ENCODE measurements at places on chromosomes 1 and 21.

DNA sequence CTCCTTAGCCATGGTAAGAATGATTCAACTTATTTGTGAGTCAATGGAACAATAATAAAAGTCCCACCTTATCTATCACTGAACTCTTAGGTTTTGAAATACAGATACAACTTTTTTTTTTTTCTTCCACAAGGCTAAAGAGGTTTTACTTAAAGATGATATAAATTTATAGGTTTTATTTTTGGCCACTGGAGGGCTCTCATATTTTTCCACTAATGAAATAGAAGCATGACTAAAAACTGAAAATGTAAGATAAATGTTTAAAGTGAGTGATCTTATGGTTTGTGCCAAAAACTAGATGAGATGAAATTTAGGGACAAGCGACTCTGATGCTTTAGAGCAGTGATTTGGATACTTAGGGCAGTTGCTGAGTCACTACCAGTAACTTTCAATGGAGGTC, 499.0 kb downstream of the NUF2 start:
- DNase-seq = no peak

- DNase-seq = no peak
Measured at GRCh38 chr1:7878027-7878426, 25.2 kb upstream of the UTS2 start.

- no peak for DNase-seq
Measured at GRCh38 chr1:107803579-107803978, 161.4 kb downstream of the VAV3 start.

DNA sequence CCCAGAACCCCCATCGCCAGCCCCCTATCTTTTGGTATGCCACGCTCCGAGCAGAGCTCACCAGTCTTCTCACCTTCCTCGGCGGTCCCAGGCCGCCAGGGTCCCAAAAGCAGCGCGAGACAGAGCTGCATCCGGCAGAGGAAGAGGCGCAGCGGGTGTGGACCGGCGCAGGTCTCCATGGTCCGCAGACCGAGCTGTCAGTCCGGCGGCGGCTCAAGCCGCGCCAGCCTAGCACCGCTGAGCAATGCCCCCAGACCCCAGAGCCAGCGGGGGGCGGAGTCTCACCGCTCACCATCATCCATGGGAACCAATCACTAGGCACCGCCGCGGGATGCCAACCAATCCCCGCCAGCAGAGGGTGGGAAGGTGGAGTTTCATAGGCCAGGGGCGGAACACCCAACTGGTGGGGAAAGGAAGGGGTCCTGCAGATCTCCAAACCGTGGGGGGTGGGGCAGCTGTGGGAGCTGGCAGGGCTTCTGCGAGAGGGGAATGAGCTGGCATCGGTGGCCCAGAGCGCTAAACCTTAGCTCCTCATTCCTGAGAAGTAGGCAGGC, at the start of gene EPHA10:
EPHA10 (minus strand) TSS at position 233 of the 554 bp plus-strand sequence; CDS start at position 179, 54 bp downstream.
- DNase-seq = peak; percentile 91

DNA sequence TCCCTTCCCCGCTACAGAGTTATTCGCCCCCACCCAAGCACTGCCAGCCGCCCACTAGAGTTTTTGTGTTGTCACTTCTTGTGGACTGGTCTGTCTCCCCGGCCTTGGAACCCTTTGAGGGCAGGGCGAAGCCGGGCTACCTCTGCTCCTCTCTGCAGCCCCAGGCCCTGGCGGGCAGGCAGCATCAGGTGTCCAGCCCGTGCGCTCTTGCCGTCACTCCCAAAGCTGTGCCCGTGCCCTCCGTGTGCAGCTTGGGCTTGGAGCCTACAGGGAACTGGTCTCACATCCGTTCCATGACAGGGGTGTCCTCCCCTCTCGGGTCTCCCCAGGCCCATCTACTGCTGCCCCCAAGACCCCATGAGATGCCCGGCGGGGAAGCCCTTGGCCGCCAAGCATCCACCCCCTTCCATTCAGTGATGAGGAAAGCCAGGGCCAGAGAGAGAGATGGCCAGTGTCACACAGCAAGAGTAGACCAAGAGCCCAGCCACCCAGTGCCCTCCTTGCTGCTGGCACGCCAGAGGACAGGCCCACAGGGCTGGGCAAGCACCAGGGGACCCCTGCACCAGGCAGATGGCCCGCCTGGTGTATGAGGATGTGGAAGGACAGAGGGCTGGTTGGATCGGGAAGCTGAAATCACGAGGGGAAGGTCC, 15.3 kb upstream of the LDLRAP1 start:
- DNase-seq = no peak

- no peak for DNase-seq
Measured at GRCh38 chr1:185351734-185352466, 34.9 kb upstream of the IVNS1ABP start.

DNA sequence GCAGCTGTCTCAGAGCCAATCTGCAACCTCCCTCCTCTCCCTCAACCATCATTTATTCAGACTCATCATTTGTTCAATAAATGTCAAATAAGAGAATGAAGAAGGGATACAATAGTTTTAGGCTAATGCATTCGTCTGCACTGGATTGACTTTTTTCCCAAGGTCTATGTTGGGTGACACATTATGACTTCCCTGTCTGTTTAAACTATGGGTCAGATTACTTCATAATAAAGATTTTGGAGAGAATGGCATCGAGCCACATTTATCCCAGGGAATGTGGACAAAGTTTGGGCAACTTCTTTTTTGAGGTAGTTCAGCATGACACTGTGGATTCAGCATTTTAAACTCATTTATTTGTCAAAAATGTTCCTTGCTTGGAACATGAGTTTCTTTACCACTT, 107.4 kb upstream of the ADGRL2 start:
- no peak for DNase-seq

- no peak for DNase-seq
Measured at GRCh38 chr1:224666078-224666477, 50.0 kb downstream of the CNIH3 start.

DNA sequence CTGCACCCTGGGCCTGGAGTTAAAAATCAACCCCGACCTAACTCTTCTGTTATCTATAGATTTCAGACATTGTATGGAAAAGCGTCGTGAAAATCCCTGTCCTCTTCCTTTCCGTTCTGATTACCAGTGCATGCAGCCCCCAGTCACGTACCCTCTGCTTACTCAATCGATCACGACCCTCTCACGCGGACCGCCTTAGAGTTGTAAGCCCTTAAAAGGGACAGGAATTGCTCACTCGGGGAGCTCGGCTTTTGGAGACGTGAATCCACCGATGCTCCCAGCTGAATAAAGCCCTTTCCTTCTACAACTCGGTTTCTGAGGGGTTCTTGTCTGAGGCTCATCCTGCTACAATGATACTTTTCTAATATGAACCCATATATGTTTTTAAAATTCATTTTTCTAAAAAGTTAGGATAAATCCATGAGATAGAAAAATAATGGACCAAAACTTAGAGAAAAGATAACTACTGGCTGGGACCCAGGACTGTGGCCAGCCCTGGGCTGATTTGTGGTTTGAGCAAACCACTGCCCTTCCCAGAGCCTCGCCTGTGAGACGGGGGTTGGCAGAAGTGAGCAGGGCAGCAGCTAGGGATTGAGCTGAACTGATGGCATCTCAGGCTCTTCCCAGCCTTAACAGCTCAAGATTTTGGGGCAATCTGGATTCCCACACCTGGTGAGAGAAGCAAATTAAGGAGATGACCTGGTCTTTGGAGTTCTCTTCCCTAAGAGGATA, 5.0 kb downstream of the UQCRHL start:
- DNase-seq = no peak

DNA sequence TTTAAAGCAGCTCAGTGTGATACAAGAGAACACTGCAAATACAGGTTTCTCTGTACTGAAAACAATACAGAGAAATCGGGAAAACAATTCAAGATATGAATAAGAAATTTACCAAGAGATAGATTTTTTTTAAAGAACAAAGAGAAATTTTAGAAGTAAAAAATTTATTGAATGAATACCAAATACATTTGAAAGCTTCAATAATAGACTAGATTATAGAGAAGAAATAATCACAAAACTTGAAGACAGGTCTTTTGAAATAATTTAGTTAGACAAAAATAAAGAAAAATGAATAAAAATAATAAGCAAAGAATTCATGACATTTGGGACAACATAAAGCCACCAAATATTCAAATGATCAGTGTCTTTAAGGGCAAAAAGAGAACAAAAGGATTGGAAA, 13.6 kb upstream of the FMO4 start:
- no peak for DNase-seq

DNA sequence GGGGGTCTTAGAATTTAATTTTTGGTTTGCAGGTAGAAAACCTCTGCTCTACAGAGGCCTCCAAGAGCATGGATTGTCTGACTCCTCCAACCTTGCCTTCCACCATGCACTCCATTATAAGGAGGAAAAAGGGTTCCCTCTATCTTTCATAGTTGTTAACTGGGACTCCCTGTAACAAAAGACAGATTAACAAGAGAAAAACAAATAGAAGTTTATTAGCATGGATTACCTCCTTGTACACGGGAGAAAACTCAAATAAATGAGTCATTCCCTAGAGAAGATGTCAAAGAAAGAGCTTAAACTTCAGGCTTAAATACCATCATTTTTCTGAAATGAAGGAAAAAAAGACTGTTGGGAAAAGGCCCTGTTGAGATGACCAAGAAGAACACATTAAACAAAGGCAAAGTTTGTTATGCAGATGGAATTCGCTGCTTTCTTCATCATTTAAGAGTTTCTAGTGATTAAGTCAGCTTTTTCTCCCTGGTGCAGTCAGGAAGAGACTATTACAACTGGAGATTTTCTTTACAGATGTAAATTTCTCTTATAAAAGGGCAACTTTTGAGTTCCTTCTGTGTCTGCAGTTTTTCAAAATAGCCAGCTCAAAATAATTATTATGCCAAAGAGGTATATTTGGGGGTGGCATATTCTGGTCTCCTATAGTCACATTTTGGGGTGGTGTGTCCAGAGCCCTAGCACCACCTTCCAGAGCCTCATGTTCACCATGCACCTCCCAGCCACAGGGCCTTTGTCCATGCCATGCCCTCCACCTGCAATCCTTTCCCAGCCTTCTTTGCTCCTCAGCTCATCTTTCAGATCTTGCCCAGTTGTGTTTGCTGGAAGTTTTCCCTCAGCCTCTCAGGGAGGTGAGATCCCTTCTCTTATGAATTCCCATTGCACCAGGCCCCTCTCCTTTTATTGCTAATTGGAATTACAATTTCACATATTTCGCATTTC, 63.1 kb upstream of the KLHDC7A start:
- DNase-seq = no peak

DNA sequence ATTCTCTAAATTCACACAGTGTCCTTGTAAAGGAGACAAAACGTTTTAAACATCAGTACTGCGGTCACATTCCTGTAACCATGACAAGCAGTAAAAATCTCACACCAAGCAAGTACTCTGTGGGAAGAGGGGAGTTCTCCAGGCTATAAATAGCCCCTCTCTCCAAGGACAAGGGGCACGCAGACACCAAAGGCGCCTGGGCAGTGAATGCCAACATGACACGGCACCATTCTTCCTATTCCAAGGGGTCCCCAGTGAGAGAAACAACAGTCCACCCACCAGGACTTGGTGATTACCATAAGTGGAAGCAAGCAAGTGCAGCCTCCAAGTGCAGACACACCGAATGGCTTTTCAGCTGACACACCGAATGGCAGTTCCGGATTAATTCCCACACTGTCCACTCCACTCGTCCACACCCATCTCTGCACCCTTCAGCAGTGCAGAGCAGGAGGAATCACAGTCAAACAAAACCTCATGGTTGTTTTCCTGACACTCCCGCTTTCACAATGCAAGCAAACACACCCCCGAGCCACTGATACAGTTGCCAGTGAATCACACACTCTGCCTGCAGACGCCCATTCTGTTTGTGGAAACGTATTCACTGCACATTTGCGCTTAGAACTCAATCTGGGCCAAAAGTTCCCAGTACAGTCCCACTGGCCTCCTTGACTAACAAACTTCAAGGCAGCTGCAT, 1.8 kb downstream of the PTTG1IP start:
- no peak for DNase-seq

DNA sequence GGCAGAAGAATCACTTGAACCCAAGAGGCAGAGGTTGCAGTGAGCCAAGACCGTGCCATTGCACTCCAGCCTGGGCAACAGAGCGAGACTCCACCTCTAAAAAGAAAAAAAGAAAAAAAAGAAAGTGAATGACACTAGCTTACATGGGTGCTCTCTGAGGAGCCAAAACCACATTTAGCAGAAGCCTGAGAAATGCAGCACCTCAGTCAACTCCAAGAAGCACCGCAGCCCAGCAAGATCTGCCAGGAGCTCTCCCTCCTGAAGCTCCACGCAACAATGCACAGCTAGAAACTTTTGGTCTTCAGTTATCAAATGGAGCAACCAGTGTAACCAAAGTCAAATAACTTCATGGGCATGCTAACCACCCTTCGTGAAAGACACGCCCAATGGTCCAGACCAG, 229.1 kb downstream of the SETD4 start:
- DNase-seq = no peak

Data from WERI-Rb-1 (cell line).